ENCODE measurements at places on chromosomes 1 and 21. TPM values are rescaled to one million over a fixed set of nuclear protein-coding genes. Genes with fewer than 3 reads are reported as not detected.

- no peak for DNase-seq
Observed at GRCh38 chr1:242522304-242522945, 2.1 kb downstream of the PLD5 start.

DNA sequence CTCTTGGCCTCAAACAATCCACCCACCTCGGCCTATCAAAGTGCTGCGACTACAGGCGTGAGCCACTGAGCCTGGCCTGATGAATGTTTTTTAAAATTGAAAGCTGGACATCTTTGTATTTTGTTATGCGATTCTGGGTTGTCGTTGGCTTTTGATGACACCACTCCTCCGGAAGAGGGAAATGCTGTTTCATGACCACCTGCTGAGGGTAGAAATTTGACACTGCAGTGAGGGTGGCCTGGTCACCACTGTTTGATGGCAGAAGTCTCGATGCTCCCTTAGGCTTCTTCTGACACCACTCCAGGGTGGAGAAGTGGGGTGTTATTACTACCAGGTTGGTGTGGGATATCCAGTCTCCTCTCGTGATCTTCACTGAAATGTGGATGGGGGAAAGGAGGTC is 357.2 kb downstream of the RGS7 start:
- DNase-seq, result no peak

GRCh38 chr1:221740993-221741702 is 741 bp downstream of the DUSP10 start:
- DNase-seq, result no peak

GRCh38 chr1:114737314-114737849 is 20.4 kb downstream of the CSDE1 start:
- no peak for DNase-seq

GRCh38 chr1:55064071-55064581 is 24.8 kb downstream of the PCSK9 start:
- no peak for DNase-seq

- no peak for DNase-seq
Observed at GRCh38 chr1:232454227-232454886, 175.6 kb downstream of the SIPA1L2 start.

DNA sequence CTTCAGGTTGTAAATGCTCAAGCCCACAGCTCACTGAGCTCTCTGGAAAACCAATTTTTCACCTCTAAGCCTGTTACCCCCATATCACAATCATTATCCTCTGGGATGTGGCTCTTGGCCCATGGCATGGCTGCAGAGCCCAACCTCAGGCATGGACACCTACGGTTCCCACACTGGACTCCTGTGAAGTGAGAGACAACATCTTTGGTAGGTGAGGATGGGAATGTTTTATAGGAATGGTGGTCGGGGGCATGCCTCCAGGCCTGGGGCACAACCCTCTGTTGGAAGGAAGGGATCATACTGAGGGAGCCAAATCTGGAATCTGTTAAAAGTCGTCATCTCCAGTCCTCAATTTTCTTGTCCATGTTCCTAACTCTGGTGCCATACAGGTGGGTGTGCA is 179.1 kb downstream of the FOXD2 start:
- no peak for DNase-seq

DNA sequence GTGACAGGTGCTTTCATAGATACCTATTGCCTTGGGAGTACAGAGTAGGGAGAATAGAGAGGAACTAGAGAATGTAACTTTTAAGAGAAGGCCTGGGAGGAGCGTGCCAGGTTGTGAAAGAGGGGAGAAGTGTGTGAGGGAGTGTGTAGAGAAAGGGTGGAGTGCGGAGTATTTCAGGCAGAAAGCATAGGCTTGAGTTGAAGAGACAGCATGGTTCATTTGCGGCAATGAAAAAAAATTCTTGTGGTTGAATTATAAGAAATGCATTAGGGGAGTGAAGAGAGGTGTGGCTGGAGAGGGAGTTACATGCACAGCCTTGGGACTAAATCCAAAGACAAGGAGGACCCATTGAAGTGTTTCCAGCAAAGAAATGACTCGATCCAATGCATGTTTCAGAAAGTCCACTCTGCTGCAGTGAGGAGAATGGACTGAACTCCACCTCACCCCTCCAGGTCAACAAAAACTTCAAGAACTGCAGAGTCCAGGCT is 81.7 kb upstream of the ADAM30 start:
- no peak for DNase-seq

GRCh38 chr1:78779831-78780230 is 130.2 kb downstream of the IFI44 start:
- no peak for DNase-seq

- no peak for DNase-seq
Observed at GRCh38 chr1:235822685-235823084, 44.0 kb downstream of the LYST start.

- no peak for DNase-seq
Observed at GRCh38 chr1:19616489-19616888, 27.6 kb upstream of the NBL1 start.

DNA sequence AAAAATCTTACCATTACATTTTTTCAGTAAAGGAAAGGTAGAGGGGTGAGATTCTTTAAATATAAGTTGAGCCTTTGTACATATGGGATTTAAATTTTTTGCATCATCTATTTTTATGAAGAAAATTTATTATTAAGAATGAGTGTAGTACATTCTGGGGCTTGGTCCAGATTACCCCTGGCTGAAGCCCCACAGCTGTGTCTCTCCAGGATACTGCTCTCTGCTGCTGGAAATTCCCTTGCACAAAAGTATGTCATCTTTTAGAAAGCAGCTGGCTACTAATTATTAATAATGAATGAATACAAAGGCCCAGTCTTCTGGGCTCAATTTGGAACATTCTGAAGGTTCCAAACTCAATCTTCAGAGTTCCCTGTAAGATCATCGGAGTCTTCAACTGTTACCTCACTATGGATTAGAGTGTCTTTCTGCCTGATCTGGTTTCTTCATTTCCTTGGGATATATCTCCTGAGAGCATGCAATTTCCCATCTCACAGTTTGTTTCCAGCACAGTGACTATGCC is 428.6 kb upstream of the BRINP3 start:
- DNase-seq, result no peak

- no peak for DNase-seq
Observed at GRCh38 chr1:14362331-14362730, 236.2 kb upstream of the KAZN start.

- no peak for DNase-seq
Observed at GRCh38 chr1:234582186-234582585, 27.8 kb downstream of the IRF2BP2 start.

- DNase-seq, result no peak
Observed at GRCh38 chr21:36613059-36613458, 85.9 kb upstream of the SIM2 start.

- no peak for DNase-seq
Observed at GRCh38 chr21:44905728-44906090, 15.0 kb downstream of the ITGB2 start.

- DNase-seq, result no peak
Observed at GRCh38 chr1:50975436-50975835, 5.4 kb downstream of the CDKN2C start.

DNA sequence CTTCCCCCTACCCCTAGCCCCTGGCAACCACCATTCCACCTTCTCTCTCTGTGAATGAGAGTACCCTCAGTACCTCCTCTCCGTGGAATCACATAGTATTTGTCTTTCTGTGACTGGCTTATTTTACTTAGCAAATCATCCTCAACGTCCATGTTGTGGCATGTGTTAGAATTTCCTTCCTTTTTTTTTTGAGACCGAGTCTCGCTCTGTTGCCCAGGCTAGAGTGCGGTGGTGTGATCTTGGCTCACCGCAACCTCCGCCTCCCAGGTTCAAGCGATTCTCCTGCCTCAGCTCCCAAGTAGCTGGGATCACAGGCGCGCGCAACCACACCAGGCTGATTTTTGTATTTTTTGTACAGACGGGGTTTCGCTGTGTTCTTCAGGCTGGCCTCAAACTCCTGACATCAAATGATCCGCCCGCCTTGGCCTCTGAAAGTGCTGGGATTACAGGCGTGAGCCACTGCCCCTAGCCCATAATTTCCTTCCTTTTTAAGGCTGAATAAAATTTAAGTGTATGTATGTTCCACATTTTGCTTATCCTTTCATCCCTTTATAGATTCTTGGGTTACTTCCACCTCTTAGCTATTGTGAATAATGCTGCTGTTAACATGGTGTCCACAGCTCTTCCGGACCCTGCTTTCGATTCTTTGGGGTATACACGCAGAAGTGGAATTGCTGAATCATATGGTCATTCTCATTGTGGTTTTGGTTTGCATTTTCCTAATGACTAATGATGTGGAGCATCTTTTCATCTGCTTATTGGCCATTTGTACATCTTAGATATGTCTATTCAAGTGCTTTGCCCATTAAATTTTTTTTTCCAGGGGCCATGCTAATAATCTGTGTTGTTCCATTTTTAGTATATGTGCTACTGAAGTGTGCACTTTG is 32.3 kb downstream of the ERRFI1 start:
- DNase-seq, result no peak

DNA sequence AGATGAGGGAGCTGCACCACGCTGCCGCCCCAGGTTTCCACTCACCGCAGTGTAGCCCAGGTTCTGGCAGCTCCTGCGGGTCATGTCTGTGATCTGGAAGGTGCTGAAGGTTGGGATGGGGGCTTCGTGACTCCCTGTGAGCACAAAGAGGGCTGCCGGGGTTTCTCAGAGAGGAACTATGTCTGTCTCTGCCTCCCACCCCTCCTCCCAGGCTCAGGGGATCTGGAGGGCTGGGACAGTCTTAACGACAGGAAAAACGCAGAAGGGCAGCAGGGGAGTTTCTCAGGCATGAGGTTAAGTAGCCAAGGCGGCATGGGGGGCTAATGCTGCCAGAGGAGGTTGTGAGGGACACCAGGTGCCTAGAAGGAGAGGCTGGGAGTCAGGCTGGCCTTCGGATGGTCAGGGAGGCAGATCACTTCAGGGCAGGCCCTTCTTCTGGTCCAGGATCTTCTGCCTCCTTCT is 656 bp downstream of the SH2D2A start:
- DNase-seq, result no peak

GRCh38 chr1:86285796-86286195 is 110.3 kb downstream of the ODF2L start:
- no peak for DNase-seq

DNA sequence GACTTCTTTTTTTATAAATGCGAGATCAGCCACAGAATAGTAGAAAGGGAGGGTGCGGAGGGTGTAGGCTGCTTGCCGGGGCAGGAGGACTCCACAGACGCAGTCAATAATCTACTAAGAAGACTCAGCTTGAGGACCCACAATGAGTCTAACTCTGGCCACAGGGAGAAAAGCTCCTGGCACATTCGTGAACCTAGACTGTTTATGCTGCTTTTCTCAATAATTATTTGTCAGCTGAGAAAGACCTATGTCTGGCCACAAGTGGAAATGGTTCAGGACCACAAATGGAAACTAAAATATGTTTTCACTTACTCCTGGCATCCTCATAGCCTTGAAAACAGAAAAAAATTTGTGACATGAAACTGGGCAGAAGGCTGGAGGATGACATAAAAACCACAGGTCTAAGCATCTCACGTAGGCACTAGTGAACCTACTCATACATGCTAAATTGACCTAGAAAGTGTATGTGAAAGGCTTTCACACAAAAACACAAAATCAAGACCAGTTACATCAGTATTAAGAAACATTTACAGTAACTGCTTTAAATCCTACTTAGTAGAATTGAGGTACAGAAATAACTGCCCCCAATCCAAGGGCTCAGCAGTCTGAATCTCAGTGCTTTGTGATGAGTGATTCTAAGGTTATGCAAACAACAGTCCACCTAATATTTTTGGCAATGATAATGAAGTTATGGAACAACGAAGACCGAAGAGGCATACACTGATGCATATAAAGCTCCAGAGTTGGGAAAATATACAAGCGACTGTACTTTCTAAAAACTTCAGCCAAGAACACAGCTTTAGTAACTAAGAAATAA is 159.5 kb downstream of the SLC45A1 start:
- DNase-seq, result no peak

GRCh38 chr1:97820470-97821188 is 100.2 kb downstream of the DPYD start:
- DNase-seq, result no peak

GRCh38 chr21:35796844-35797243 is 263.5 kb downstream of the SETD4 start:
- no peak for DNase-seq

DNA sequence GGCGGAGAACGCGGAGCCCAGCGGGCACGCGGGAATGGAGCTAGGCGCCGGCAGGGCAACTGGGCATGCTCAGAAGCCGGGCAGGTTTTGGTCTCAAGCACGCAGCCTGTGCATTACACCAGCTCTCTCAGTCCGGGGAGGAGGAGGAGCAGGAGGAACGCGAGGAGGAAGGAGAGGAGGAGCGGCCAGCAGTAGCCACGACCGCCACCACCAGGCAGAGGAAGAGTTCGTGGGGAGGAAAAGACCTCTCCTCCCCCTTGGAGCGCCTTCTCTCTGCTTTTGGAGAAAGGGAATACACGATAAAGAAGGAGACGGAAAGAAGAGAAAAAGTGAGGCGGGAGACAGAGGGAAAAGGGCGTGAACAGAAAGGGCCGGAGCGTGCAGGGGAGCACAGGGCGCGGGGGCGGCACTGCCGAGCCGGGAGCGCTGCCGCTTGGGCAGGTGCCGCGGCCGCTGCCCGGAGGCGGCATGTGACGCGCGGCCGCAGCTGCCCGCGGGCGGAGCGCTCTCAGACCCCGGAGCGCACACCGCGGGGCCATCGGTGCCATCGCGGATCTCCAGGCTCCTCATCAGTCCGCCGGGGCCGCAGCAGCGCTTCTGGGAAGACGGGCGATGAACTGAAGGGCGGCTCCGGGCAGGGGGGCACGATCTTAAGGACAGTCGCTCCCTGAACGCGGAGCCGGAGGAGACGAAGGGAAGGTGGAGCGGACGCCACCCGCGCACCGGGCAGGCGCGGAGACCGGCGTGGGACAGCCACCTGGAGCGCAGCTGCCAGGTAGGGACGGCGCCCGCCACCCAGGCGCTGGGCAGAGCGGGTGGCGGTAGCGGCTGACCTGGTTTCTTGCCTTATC is at the start of gene CHRM3:
Gene CHRM3, plus strand, starts transcription at position 116 of the 851 bp plus-strand sequence. CDS start 520,884 bp downstream, outside the sequence.
- peak; percentile 61 for DNase-seq

DNA sequence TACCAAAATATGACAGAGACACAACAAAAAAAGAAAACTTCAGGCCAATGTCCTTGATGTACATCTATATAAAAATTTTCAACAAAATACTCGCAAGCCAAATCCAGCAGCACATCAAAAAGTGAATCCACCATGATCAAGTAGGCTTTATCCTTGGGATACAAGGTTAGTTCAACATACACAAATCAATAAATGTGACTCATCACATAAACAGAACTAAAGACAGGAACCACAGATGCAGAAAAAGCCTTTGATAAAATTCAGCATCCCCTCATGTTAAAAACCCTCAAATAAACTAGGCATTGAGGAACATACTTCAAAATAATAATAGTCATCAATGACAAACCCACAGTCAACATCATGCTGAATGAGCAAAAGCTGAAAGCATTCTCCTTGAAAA is 101.5 kb downstream of the NME7 start:
- no peak for DNase-seq

- DNase-seq, result no peak
Observed at GRCh38 chr21:28641731-28642130, 350.9 kb downstream of the LTN1 start.

The OPTC gene
- not detected for total RNA-seq

The GREM2 gene
- total RNA-seq, result not detected

The FBLIM1 gene
- 97.6 TPM for total RNA-seq

The S100A8 gene
- total RNA-seq, result 79.9 TPM

The TDRD5 gene
- total RNA-seq, result not detected

The KCNQ4 gene
- total RNA-seq, result 2.8 TPM

The NBPF20 gene
- total RNA-seq, result 0.57 TPM

The KCNA3 gene
- total RNA-seq, result 0.38 TPM

The OR10Z1 gene
- not detected for total RNA-seq

The CSMD2 gene
- total RNA-seq, result 0.32 TPM
